ENCODE measurements at places on chromosomes 1 and 21. TPM values are rescaled to one million over a fixed set of nuclear protein-coding genes. Genes with fewer than 3 reads are reported as not detected.

Gene BEND5
- 2.2 TPM for total RNA-seq

- no peak for DNase-seq
Observed at GRCh38 chr1:70277875-70278274, 56.7 kb downstream of the SRSF11 start.

DNA sequence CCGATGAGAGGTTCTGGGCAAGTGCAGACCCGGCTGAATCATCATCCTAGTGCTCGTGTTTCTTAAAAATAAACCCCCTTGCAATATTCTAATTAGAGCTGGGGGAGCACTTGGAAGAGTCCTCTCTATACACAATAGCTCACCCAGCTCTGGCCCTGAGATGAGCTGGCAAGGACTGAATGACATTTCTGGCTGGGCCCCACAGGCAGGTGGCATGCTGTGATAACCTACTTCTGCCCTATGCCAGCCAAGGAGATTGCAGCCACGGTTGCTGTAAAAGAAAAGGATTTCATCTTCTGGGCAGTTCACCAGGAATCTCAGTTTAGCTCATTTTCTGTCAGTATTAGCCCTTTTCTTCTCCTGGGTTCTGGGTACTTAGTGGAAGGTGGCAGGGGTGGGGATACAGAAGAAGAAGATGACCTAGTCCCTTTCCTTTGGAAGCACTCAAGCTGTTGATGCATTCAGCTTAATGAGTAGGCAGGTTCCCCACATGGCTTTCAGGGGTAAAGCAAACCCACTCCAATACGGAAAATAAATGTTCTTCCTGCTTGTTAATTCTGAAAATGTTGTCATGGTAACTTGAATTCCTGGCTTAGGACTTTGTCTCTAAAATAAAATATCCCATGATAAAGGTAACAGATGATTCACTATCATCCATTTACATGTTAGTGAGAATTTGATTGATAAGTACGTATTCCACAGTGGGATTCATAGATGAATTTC lies 32.2 kb downstream of the VASH2 start:
- DNase-seq = no peak

- DNase-seq = no peak
Observed at GRCh38 chr1:57843760-57844159, 419.9 kb upstream of the DAB1 start.

DNA sequence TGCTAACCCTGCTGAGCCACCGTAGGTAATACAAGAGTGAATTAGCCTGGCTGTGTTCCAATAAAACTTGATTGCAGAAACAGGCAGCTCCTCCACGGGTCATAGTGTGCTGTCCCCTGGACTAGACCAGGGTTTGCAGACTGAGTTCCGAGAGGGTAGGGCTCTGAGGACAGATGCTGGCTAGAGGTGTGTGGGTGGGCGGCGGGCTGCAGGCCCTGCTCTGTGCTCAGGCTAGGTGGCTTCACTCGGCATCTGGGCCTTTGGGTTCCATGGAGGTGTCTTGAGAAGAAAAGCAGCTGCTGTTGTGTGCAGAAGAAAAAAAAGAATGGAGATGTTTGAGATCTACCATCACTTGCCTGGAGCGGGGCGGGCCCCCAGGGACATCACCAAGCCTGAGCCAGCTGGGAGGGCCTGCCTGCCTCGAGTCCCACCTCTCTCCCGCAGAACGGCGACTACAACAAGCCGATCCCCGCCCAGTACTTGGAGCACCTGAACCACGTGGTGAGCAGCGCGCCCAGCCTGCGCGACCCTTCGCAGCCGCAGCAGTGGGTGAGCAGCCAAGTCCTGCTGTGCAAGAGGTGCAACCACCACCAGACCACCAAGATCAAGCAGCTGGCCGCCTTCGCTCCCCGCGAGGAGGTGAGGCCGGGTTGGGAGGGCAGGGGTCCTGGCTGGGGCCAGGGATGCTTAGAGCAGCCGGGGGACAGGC lies 7.9 kb downstream of the TMEM201 start:
- DNase-seq = peak; percentile 91

DNA sequence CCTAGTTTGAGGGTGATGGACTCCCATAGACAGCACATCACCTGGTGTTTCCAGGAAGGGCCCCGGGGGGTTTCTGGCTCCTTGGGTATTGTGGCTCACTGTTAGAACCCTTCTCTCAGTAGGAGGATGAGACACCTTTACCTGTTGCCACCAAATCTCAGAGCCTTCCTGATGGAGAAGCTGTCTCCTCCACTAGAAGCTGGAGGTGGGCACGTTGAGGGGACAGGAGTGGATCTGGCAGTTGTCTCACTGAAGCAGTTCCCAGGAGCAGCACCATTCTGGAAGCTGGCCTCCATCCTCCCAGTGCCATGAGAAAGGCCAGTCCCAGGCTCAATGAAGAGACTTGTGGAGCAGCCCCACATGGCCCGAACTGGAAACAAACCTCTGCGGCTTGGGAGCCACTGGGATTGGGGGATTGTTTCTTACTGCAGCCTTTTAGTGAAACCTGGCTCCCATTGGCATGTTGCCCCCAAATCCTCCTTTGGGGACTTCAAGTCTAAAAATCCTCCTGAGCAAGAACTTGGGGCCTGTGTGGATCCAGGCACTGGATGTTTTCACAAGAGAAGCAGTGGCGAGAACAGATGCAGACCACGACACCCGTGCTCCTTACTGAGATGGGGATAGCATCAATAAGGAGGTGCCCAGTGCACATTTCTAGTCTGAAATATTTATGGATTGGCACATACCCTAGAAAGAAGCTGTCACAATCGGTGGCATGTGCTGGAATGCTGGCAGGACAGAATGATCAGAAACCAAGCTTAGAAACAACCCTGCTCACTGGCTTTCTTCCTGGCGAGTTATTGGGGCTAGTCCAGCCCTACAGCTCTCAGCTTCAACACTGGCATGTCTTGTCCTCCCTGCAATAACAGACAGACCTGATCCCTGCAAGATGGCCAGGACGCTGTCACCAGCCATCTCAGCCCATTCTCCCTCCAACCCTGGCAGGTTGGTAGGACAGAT lies 223.7 kb upstream of the AJAP1 start:
- DNase-seq = no peak

- DNase-seq = no peak
Observed at GRCh38 chr1:72636631-72637030, 354.3 kb upstream of the NEGR1 start.

GRCh38 chr1:31961536-31961935 lies 23.4 kb upstream of the PTP4A2 start:
- DNase-seq = no peak

DNA sequence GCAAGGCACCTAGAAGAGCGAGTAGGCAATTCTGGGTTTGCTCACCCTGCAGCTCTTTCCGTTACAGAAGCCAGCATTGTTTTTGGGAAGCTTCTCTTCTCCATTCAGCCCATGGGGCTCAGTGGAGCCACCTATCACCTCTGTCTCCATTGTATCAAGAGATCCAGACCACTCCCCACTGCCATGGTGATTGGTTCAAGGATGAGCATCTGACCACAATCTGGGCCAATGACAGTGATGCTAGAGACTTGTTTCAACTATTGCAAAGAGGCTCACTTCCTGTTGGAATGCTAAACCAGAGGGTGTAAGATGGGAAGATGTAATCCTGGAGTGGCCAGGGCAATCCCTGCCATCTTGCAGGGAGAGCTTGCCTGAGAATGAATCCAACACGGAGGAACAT lies 6.6 kb downstream of the SPATA21 start:
- no peak for DNase-seq

Gene LRRC53
- total RNA-seq = not detected

DNA sequence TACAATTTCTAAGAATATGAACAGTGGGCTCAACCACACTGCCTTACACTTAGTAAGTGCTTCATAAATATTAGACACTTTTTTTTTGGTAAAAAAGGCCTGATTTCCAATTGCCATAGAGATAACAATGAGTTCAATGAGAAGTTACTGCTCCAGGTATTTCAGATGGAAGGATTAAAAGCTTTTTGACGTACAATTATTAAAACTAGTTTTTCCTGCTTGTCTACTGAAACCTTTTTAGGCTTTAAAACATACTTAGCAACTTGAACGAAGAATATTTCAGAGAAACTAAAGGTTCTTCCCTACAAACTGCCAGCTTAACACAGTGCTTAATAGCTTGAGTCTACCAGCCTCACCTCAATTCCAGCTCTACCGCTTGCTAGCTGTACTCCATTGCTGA lies 43.7 kb downstream of the TRIT1 start:
- no peak for DNase-seq

- DNase-seq = no peak
Observed at GRCh38 chr1:81834268-81834667, 33.5 kb downstream of the ADGRL2 start.

DNA sequence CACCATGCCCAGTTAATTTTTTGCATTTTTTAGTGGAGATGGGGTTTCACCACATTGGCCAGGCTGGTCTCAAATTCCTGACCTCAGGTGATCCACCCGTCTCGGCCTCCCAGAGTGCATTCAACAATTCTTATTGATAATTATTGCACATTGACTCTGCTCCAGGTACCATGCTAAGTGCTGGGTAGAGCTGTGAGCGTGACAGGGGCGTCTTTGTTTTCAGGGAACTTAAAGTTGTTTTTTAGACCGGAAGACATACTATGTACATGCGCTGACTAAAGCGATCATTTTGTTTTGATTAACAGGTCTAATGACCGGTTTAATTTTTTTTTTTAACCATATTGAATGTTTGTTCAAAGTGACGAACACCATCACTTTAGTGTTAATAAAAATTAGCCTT lies 4.0 kb downstream of the CD247 start:
- no peak for DNase-seq

DNA sequence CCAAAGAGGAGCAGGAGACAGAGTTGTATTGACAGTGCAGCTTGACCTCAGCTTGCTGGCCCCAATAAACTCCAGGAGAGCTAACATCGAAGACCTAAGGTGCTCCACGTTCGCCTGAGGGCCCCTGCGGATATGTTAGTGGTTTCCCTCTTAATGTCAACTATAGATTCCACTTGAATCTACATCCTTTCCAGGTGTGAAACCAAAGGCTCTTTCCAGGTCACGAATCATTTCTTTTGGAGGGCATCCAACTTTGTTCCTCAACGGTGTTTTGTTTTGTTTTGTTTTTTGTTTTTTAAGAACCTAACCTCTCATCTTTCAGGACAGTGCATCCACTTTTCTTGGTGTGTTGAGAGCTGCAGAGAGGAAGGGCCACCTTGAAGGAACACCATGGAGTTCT lies 267.6 kb upstream of the SGIP1 start:
- DNase-seq = no peak

- no peak for DNase-seq
Observed at GRCh38 chr21:41390043-41390639, 28.3 kb downstream of the MX2 start.

- DNase-seq = no peak
Observed at GRCh38 chr1:226497991-226498639, 50.4 kb upstream of the STUM start.

Gene SH2D1B
- not detected for total RNA-seq

DNA sequence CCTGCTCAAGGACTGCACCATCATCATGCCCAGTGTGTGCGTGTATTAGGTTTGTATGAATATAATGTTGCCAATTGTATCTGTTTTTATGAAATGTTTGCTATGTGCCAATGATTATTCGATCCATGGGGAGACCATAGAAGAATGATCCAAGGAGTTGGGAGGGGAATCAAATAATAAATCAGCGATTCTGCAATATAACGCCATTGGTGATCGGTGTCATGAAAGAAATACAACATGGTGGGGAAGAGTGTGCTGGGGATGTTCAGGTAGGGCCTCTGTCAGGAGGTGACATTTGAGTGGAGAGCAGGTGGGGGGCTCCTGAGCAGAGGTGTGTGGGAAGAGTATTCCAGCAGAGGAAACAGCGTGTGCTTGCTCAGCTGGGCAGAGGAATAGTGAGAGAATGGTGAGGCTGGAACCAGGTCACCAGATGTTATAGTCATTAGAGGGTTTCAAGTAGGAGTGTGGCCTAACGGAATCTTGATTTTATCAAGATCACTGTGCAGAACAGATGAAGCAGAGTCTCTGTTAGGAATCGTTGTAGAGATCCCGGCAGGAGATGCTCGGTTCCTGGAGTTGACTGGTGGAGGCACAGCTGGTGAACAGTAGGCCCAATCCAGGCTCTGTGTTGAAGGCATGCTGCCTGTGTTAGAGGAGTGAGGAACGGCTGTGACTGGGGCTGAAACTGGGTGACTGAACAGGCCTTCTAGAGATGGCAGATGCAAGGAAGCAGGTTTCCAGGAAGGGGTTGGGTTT lies 2.9 kb upstream of the ZNF496 start:
- DNase-seq = no peak

GRCh38 chr1:1779320-1779675 lies 1.0 kb upstream of the NADK start:
- no peak for DNase-seq

Gene CHI3L2
- total RNA-seq = not detected

Gene FALEC
- total RNA-seq = not detected

DNA sequence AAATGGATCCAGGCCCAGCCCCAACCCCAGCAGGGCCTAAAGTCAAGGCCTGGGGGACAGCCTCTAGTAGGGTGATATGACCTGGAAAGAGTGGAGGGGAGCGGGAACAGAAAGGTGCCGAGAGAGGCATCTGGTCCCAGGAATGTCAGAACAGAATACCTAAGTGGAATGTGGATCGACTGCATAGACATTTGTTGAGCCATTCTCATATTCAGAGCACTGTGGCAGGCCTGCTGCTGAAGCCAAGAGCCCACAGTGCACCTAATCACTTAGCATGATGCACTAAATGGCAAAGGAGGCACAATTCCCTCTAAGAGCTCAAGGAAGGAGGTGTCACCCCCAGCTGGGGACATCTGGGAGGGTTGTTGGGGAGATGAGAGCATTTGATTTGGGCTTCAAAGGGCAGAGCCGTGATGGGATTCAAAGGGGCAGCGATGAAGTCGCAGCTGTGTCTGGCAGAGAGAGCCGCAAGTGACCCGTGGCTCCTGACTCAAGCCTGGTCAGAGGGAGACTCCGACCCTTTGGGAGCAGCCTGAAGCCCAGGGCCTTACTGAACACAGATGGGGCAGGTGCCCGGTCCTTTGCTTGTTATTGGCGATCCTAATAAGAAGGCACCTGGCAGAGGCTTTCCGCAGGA lies 8.6 kb upstream of the PKP1 start:
- DNase-seq = no peak

Gene RNF186
- not detected for total RNA-seq

Gene C8A
- total RNA-seq = not detected

- DNase-seq = no peak
Observed at GRCh38 chr21:38077569-38077968, 161.3 kb upstream of the KCNJ6 start.

- no peak for DNase-seq
Observed at GRCh38 chr1:81144240-81144825, 656.4 kb upstream of the ADGRL2 start.

Gene VHLL
- total RNA-seq = not detected

Gene NPHS2
- total RNA-seq = not detected

Data from chondrocyte (in vitro differentiated cells).